ENCODE measurements at places on chromosomes 6 and 20.

GRCh38 chr20:51444922-51445438 is 97.5 kb downstream of the NFATC2 start:
- DNase-seq, result no peak

DNA sequence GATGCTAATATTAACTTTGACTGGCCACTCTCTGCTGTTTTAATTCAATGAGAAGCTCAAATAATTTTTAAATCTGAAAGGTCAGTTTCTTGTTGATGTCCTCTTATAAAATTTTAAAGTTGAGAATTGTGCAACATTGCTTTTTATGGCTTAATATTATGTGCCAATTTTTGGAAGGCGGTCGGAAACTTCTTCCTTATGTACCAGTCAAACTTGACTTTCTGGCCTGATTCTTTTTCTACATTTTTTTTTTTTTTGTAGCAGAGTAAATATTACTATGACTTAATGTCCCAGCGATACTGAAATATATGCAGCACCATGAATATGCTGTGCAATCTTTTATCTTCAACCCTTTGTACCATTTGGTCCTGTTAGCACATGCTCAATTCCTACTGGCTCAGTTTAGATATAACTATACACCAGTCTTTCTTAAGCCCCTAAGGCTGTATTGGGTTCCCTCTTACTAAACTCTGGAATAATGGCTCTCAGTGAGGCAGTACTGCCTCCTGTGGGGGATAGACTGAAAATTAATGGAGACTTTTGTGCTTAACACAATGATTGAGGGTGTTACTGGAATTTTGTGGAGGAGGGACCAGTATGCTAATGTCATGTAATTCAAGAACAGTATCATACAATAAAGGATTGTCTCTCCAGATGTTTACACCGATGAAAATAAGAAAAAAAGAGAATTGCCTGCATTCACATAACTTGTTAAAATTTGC is 156.4 kb upstream of the SYNCRIP start:
- no peak for DNase-seq

GRCh38 chr6:107991061-107991460 is 33.1 kb upstream of the SEC63 start:
- DNase-seq, result no peak

GRCh38 chr6:72955666-72956065 is 269.6 kb downstream of the KHDC1L start:
- DNase-seq, result peak; percentile 14

GRCh38 chr6:159056003-159056402 is 11.2 kb upstream of the TAGAP start:
- no peak for DNase-seq

GRCh38 chr6:164168595-164168994 is 754.1 kb downstream of the QKI start:
- no peak for DNase-seq

DNA sequence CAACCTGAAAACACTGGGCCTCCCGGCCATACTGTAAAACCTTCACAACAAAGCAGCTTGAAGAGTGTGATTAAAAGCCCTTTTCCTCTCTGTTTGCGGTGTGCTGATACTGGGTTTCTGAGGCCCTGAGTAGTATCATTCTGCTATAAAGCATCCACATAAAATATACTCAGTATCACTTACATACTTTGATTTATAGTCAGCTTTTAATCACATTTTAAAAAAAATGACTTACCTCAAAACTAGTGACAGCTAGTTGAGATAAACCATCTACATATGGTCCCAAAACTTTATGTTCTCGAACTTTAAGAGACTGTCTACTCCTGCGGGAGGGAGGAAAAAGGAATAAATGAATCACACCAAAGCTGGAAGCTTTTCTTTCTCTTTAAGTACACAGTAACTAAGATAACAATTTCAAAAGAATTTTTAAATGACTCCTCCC is 135.7 kb downstream of the KIF13A start:
- no peak for DNase-seq

- DNase-seq, result no peak
Measured at GRCh38 chr6:149860834-149861602, 3.1 kb downstream of the LRP11 start.

DNA sequence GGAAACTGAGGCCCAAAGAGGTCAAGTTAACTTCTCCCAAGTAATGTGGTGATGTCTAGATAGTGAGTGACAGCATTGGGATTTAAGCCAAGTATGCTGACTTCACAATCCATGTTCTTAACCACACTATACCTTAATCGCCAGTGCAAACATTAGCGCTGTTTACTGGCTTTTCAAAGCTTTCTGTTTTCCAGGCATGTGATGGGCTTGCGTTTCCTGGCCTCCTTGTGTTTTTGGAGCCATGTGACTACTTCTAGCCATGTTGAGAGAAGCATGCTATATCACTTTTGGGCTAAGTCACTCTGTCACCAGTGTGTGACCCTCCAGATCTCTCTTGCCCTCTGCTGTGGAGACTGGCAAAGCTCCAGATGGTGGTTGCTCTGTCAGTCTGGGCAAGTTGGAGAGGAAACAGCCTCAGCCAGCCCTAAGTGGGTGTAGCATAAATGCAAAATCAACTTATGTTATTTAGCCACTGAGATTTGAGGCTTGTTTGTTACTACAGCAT is 76.9 kb downstream of the ANKRD6 start:
- no peak for DNase-seq

GRCh38 chr6:78607189-78607588 is 260.2 kb upstream of the IRAK1BP1 start:
- no peak for DNase-seq
